NCI-H1092 treated with DMSO at 0.1 percent for 48 hours (cell line): ENCODE measurements at places on chromosomes 1 and 21.

DNA sequence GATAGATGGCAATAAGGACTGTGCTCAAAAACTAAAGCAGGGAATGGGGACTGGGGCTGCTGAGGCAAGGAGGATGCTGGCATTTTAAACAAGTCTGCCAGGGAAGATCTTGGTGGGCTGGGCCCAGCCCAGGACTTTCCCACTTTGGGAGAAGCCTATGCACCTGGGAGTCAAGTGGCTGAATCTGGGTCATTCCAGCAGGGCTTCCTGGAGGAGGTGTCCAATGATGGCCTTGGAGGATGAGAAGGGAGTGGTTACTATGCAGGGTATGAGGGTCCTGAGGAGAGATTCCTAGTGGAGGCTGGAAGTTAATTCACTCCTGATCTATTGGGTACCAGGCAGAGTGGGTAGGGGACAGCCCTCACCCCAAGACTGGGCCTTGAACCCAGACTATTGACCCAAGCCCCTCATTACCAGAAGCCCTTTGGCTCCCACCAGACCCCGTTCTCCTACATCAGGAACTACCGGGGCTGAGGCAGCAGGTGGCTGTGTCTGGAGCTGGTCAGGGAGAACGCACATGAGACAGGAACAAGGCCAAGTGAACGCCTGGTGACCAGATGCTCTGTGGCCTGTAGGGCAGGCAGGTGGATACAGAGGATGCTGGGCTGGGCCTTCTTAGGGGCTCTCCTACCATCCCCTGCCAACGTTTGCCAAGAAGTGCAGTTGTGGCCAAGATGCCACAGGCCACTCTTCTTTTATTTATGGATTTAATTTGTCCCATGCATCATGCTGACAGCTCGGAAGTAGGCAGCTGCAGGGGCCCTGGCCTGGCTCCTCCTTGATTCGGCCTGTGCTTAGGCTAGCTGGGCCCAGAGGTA is 18.3 kb upstream of the LRP8 start:
- no peak for DNase-seq

GRCh38 chr1:96926176-96926575 is 204.6 kb downstream of the PTBP2 start:
- DNase-seq, result no peak

DNA sequence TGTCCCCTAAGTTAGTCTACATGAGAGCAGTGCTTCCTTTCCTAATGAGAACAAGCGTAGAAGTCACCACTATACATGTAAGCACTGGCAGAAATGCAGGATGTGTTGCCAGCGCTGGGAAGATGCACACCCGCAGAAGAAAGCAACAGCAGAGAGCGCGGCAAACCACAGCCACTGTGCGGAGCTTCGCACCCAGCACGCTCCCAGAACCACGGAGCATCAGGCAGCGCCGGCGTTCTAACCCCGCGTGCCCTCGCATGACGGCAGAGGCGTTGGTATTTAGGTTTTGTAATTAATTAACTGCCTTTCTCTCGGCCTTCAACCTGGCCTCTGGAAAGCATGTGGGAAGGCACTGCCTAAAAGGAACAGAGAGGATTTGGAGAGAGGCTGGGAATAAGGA is 69.1 kb downstream of the OLIG1 start:
- no peak for DNase-seq

DNA sequence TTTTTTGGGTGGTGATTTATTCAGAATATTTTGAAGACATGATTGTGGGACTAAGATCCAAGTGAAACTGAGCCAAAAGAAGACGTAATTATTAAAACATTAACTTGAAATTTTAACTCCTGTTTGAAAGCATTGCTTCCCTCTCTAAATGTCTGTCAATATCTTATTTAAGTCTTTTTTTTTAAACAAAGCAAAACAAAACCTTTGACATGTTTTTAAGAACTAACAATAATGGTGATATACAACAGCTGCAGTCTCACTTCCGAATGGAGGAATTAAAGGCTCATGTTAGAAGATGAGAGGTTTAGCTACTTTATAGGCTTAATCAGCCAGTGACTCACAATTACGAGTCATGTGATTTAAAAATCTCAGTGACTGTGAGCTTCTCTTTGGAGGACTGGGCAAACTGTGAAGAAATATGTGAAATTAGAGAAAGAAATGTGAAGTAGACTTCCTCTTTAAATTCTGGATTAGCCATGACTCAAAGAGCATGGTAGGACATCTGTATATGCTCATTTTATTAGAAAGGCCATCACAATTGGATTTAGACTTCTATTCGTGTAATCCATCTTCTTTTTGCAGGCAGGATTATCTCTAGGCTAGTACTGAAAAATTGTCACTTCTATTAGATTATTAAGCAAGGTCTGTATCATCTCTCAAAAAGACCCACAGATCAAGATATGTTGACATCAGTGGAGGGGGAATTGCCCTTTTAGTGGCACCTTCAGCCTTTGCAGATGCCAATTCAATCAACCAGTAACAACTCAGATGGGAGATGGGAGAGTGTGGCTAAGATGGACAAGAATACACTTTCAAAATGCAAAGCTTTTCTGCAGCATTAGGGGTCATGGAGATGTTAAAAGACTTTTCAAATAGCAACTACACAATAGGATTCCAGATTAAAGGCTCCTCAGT is 28.7 kb downstream of the KCNA3 start:
- DNase-seq, result no peak

GRCh38 chr1:109185990-109186732 is 27.6 kb upstream of the SARS1 start:
- no peak for DNase-seq

GRCh38 chr1:149936992-149937705 is 470 bp upstream of the MTMR11 start:
- DNase-seq, result no peak

DNA sequence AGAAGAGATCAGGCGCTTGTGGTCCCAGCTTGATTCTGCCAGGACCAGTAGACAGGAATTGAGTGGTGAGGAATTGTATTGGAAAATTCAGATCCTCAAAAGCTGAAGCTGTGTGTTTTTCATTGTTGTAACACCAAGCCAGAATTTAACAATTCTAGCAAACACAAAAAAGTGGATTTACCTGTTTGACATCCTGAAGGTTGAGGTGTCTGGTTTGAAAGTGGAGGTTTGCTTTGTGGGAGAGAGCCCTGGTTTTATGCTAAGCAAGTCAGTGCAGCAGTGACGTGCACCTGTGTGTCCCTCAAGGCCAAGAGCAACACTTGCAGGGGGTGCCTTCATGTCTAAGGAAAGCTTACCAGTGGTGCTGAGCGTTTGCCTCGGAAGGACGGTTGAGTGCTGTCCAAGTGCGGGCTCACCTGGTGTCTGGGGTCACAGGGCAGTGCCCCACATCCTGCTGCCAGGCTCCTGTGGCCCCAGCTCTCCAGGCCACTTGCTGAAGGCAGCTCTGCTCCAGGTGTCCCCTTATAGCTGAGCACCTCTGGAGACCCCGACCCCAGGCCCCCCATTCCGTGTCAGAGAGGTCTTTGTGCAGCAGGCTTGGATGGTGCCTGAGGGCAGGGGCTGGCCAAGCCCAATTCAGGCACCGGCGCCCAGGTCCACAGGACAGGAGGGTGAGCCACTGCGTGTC is 27.7 kb downstream of the PCNT start:
- no peak for DNase-seq

DNA sequence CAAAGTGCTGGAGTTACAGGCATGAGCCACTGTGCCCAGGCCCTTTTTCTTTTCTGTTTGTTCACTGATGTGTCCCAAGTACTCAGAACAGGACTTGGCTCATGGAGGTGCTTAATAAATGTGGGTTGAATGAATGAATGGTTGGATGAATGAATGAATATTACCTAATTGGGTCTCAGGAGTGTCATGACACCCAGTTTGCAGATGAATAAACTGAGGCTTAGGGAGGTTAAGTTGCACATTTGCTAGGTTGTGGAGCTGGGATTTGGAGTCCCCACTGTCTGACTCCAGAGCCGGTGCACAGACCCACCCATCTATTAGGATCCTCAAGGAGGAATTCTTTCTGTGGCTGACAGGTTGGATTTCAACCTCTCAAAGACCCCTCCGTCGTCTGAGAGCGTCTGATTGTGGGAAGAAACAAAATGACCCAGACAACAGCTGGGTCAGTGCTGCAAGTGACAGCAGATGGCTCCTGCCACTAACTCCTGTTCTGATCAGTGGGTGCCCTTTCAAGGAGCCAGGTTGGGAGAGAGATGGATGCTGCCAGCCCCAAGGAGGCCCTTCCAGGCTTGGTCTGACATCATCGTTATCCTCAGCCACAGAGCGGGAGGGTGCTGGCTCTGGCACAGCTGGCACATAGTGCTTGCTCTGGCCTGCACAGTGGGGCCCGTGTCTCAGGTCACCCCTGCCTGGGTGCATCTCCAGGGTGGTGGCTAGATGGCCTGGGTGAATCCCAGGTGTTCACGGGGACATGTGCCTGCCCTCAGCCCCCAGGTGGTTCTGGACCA is 24.2 kb downstream of the ARHGEF10L start:
- no peak for DNase-seq

DNA sequence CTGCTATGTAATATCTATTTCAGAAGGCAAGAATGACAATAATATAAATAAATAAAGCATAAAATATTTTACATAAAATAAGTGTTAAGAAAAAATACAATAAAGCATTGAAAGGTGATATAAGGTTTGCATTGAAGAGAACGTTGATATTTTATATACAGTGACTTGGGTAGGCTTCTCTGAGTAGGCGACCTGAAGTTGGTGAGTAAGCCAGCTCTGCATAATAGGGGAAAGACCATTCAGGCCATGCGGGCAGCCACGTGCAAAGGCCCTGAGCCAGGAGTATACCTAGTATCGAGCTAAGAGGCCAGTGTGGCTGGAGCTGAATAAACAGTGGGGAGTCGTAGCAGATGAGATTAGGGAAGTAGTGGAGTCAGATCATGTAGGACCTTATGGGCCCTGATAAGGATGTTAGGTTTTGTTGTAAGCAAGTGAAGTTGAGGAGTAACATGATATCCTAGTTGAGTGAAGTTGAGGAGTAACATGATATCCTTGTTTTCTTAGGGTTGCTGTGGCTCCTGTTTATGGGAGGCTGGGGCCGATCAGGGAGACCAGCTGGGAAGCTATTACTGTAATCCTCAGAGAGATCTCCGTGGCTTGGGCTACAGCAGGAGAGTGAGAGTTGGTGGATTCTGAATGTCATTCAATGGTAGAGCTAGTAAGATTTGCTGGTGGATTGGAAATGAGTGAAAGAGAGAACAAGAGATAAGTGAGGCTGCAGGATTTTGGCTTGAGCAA is 22.0 kb downstream of the KCNK1 start:
- no peak for DNase-seq

DNA sequence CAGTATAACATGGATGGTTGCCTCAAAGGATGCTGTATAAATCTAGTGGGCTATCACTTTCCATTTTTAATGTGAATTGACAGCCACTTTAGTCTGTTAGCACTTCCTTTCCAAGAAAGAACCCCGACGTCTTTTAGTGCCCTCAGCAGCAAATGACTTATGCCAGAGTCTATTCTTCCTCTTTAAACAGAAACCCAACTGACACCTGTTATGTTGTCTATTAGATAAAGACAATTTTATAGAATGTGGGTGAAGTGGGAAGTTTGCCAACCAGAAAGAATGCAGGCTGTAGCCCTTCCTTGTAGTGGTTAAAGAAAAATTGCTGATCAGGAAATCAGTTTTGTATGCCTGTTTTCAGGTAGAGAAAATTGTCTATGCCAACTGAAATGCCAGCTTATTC is 344.9 kb downstream of the ZNF326 start:
- DNase-seq, result peak; percentile 26

- DNase-seq, result no peak
Observed at GRCh38 chr1:161989786-161990185, 33.9 kb downstream of the OLFML2B start.

- DNase-seq, result peak; percentile 80
Observed at GRCh38 chr1:167553136-167554027, at the start of gene CREG1. Gene CREG1, minus strand, starts transcription at chr1:167553762.

GRCh38 chr1:185144233-185144632 is 12.5 kb downstream of the TRMT1L start:
- DNase-seq, result no peak

GRCh38 chr1:14755518-14756252 is 157.2 kb downstream of the KAZN start:
- no peak for DNase-seq
